Liver (tissue), 10 donors: ENCODE measurements at places on chromosomes 5 and 9. TPM values are rescaled to one million over a fixed set of nuclear protein-coding genes. Genes with fewer than 3 reads are reported as not detected.

Gene LRRTM2
- not detected for total RNA-seq

DNA sequence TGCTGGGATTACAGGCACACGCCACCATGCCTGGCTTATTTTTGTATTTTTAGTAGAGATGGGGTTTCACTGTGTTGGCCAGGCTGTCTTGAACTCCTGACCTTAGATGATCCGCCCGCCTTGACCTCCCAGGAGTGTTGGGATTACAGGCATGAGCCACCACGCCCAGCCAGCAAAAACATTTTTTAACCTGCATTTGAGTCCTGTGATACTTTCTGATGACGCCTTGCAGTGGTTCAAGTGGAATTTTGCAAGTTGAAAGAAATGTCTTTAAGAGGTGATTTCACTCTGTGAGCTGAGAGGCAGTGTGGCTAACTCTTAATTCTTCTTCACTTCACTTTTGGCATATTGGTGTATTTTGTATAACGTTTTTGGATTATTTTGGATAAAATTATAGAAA lies 9.1 kb downstream of the ANP32B start:
- H3K36me3 ChIP-seq: peaks cover 9% of the 10 kb centered on the region
- peaks cover 8% of the 10 kb centered on the region for H3K4me1 ChIP-seq
- no peak overlapping the region for H3K27ac ChIP-seq
- no peaks in the 10 kb centered on the region for H3K27me3 ChIP-seq
- H3K4me3 ChIP-seq: no peak overlapping the region

GRCh38 chr9:5643005-5643624 lies 14.2 kb downstream of the RIC1 start:
- DNase-seq: no peak
- H3K27ac ChIP-seq: no peak overlapping the region
- H3K27me3 ChIP-seq: no peaks in the 10 kb centered on the region
- no peaks in the 10 kb centered on the region for H3K4me1 ChIP-seq
- H3K36me3 ChIP-seq: no peaks in the 10 kb centered on the region
- no peak overlapping the region for H3K4me3 ChIP-seq

Gene JAKMIP2
- total RNA-seq: 0.25 TPM

DNA sequence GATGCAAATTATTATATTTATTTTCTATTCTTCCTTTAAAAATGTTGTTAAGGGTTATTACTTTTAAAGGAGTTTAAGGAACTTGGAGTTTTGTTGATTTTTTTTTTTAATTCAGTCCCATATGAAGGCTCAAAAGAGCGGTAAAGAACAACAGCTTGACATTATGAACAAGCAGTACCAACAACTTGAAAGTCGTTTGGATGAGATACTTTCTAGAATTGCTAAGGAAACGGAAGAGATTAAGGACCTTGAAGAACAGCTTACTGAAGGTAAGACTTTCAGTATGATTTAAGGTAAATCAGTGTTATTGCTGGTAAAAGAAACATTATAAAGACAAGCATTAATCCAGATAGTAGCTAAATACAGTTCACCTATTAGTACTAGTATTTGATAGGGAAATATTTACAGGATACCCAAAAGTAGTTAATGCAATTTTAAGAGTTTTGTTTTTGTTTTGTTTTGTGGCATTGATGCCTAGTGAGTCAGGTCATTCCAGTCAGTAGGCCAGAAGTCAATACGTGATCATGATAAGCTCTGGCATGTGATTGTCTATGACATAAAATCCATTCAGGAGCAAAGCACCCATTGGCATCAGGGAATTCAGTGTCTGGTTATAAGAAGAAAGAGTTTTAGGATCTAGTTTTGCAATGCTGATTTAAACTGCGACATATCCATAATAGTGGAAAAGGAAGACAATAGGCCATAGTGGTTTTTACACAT lies 49.2 kb downstream of the CNTRL start:
- H3K36me3 ChIP-seq: peaks cover 3% of the 10 kb centered on the region
- H3K27ac ChIP-seq: no peak overlapping the region
- no peak overlapping the region for H3K4me3 ChIP-seq
- DNase-seq: no peak
- H3K4me1 ChIP-seq: no peaks in the 10 kb centered on the region

- peak; percentile 84 for DNase-seq
- H3K27me3 ChIP-seq: no peaks in the 10 kb centered on the region
- H3K36me3 ChIP-seq: peaks cover 45% of the 10 kb centered on the region
- no peaks in the 10 kb centered on the region for H3K4me1 ChIP-seq
These were observed 27.9 kb downstream of the USP20 start for GRCh38 chr9:129863059-129863690.

DNA sequence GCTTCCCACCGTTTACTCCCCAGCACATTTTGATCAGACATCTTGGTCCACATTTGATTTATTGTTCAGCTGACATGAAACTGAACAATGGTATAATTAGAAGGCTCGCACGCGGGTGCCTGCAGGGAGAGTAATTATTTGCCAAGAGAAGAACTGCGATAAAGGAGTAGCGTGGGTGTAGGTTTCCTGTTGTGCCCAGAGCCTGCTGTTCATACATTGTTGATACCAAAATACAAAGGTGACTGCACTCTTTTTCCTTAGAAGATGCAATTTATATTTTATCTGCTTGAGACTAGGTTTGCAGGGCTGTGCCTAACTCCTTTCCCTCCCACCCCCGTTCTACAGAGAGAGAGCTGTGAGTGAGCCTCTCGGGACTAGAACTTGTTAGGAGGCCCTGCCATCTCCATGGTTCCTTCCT lies 241.8 kb upstream of the MSX2 start:
- H3K27me3 ChIP-seq: no peaks in the 10 kb centered on the region
- DNase-seq: no peak
- no peaks in the 10 kb centered on the region for H3K4me1 ChIP-seq
- H3K36me3 ChIP-seq: no peaks in the 10 kb centered on the region

GRCh38 chr5:153711755-153712154 lies 221.3 kb downstream of the GRIA1 start:
- H3K4me1 ChIP-seq: no peaks in the 10 kb centered on the region
- no peak overlapping the region for H3K27ac ChIP-seq
- DNase-seq: no peak
- no peaks in the 10 kb centered on the region for H3K27me3 ChIP-seq

GRCh38 chr9:100426530-100427365 lies at the start of gene MSANTD3:
MSANTD3 (plus strand) TSS chr9:100427143; CDS start chr9:100441939, 14,796 bp downstream.
- peak; percentile 58 for DNase-seq
- no peaks in the 10 kb centered on the region for H3K27me3 ChIP-seq
- peak within 1 kb of the TSS; percentile 65 for H3K4me3 ChIP-seq
- no peaks in the 10 kb centered on the region for H3K36me3 ChIP-seq
- H3K4me1 ChIP-seq: peaks cover 16% of the 10 kb centered on the region
- peak within 1 kb of the TSS; percentile 84 for H3K27ac ChIP-seq

Gene MTRR
- total RNA-seq: 16.2 TPM

DNA sequence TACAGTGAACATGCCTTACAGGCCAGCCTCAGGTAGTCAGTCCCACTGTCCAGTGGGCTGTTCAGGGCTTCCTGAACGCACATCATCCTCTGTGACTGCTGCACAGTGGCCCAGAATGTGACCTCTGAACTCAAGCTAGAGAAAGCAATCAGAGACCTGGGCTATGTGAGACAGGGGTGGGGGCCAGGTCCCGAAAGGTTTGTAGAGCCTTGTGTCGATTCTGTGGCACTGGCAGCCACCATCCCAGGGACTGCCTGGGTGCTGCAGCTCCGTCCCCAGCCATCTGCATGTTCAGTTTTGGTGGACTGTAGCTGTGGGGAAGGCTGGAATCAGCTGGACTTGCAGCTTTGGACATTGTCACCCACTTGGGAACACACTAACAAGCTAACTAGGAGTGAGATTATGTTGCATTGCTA lies 47.7 kb downstream of the MVB12B start:
- no peak overlapping the region for H3K27ac ChIP-seq
- H3K27me3 ChIP-seq: no peaks in the 10 kb centered on the region
- H3K4me3 ChIP-seq: no peak overlapping the region
- H3K4me1 ChIP-seq: no peaks in the 10 kb centered on the region
- no peak for DNase-seq

Gene ZNF366
- total RNA-seq: 0.75 TPM

Gene TICAM2
- total RNA-seq: 1.3 TPM

DNA sequence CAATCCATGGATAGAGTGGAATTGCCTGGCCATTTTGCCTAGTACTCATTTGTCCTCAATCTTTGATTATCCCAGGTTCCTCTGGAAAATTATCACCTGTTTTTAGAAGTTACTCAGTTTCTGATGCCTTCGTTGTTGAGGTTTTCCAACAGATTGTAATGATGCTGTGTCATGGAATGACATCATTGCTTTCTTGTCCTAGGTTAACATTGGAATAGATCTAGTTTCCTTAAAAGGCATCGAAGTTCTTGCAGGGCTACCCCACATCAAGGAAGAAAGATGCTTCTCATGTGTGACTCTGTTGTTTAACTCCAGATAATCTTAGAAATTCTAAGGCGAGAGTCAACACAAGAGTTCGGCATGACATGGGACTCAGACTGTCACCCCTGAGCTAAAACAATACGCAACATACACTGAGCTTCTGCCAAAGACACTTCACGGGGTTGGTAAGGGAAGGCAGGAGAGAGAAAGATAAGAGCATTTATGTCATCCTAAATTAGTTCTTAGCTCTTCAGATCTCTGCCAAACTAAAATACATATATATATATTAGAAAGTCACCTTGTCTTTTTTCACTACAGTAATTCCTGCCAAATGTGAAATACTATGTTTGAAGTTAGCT lies 293.2 kb upstream of the WWC1 start:
- H3K36me3 ChIP-seq: no peaks in the 10 kb centered on the region
- H3K27ac ChIP-seq: no peak overlapping the region
- DNase-seq: no peak
- H3K4me3 ChIP-seq: no peak overlapping the region
- H3K27me3 ChIP-seq: no peaks in the 10 kb centered on the region

- no peak for DNase-seq
- H3K36me3 ChIP-seq: no peaks in the 10 kb centered on the region
- no peak overlapping the region for H3K4me3 ChIP-seq
- no peak overlapping the region for H3K27ac ChIP-seq
These were observed 415.4 kb upstream of the SEMA6A start for GRCh38 chr5:116989995-116990394.

GRCh38 chr5:33305572-33305971 lies 135.2 kb upstream of the TARS1 start:
- DNase-seq: no peak
- H3K4me3 ChIP-seq: no peak overlapping the region
- no peaks in the 10 kb centered on the region for H3K27me3 ChIP-seq

DNA sequence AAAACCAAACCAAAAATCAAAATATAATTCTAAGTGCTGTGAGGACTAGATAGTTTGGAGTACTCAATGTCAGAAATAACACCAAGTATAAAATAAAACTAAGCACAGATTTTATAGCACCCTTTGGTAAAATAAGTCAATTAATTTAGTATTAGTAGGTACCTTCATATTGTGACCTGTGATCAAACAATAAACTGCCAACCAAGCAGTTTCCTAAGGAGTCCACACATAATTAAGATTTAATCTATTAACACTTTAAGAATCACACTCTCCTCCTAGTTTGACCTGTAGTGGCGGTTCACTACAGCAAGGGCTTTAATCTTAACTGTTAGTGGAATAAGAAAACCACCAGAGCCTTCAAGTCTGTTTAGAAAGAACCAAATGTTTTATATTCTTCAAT lies 2.8 kb downstream of the HNRNPK start:
- peaks cover 26% of the 10 kb centered on the region for H3K4me1 ChIP-seq
- DNase-seq: no peak
- H3K36me3 ChIP-seq: peaks cover 8% of the 10 kb centered on the region
- no peak overlapping the region for H3K4me3 ChIP-seq

DNA sequence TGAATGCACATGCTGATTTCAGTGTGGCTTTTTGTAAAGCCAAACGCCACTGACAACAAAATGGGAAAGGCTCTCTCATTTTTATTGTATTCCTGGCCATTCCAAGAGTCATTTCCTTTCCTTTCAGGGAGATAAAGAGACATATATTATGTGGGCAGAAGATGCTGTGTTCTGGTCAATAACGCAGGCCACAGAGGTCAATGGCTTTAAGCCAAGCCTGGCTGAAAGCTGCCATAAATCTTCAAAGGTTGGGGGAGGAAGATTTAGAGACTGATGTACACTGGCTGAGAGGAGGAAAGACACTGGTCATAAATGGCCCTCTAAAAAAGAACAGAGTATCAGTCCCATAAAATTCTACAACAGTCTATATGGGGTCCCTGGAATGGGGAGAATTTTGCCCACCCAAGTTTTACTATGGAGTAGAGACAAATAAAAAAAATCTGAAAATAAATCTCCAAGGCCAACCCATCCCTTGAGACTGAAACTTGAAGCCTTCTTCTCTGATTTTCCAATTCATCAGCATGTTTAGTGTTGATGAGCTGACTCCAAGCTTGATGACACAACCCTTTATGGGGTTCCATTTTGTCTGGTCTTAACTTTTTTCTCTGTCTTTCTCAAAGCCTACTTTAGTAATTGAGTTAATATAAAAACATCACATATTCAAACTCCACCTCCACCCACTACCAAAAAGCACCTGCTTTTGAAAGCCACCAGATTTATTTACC lies 152.1 kb upstream of the SLC24A2 start:
- DNase-seq: no peak
- no peak overlapping the region for H3K27ac ChIP-seq
- H3K4me3 ChIP-seq: no peak overlapping the region
- H3K4me1 ChIP-seq: no peaks in the 10 kb centered on the region
- H3K36me3 ChIP-seq: no peaks in the 10 kb centered on the region
- H3K27me3 ChIP-seq: no peaks in the 10 kb centered on the region

Gene UTP15
- 7.0 TPM for total RNA-seq
